ENCODE measurements at places on chromosomes 3 and 15.

- DNase-seq = no peak
Observed at GRCh38 chr3:45312836-45313493, 75.4 kb upstream of the LARS2 start.

DNA sequence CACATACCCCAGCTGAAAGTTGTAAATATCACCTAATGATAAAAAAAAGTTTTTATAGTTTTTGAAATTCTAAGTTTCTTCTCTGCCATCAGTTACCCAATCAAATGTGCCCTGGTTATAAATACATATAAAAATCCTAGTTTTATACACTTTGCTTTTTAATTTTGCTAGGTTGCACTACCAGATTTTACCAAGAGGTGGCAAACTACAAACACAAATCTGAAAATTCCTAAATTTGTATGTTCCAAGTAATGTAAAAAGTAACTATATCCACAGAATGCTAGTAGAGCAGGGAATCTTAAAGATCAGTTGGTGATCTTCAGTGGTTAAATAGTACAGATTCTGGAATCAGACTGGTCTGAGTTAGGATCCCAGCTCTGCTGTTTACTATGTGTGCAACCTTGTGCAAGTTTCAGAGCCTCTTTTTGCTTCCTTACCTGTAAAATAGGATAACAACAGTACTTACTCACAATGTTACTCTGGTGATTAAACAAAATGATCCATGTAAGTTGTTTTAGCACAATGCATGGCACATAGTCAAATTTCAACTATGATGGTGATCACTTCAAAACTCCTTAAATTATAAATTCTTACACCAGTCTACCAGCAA is 11.0 kb downstream of the TRPM7 start:
- no peak for DNase-seq

- DNase-seq = no peak
Observed at GRCh38 chr3:79497447-79498111, 270.2 kb downstream of the ROBO1 start.

- peak; percentile 40 for DNase-seq
Observed at GRCh38 chr3:152328841-152329240, 60.1 kb downstream of the MBNL1 start.

- DNase-seq = no peak
Observed at GRCh38 chr15:34889476-34889875, 80.1 kb downstream of the AQR start.

DNA sequence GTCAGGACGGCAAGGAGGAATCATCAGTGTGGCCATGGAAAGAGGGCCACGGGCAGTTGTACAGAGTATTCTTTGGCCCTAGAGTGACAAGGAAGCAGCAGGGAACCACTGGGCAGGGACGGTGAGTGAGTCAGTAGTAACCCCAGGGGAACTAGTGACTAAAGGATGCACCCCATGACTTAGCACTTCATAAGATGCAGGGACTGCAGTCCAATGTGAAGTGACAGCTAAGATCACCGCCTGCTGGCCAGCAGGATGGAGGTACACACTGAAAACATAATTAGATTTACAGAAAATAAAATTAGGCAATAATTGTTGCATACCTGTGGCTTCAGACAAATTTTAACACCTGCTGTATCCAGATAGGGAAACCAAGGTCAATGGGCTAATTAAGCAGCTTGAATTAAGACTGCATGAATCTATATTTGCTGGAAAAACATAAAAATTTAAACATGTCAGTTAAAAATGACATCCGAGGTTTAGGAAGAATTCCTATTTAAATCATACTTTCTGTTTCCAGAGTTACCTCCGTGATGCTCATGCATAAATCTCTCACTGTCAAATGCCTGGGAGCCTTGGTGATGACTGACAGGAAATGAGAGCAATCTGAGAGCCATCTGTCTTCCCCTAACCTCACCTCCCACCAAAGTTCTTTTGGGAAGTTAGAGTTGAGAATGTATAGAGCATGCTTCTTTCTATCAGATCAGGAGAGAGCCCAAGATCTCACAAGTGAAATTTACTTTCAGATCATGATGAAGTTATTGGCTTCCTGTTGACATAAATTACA is 56.5 kb downstream of the DCLK3 start:
- DNase-seq = no peak

DNA sequence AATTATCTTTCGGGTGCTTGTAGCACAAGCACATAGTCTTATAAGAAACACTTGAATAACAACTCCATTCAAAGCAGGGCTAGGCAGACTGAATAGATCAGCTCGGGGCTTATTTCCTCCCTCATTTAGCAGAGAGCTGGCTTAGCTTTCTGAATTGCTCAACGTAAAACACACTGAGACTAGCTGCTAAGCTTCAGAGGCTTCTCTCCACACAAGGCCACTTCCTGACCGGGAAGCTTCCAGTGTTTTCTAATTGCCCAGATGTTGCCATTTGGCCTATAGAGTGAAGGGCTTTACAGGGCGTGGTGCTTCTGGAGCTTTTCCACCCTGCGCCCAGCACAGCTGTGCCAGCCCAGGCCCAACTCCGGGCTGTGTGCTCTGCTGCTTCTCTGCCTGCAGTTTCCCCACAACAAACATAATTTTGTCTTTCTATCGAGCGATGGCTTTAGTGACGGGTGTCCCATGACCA is 16.6 kb downstream of the FAM240A start:
- no peak for DNase-seq

DNA sequence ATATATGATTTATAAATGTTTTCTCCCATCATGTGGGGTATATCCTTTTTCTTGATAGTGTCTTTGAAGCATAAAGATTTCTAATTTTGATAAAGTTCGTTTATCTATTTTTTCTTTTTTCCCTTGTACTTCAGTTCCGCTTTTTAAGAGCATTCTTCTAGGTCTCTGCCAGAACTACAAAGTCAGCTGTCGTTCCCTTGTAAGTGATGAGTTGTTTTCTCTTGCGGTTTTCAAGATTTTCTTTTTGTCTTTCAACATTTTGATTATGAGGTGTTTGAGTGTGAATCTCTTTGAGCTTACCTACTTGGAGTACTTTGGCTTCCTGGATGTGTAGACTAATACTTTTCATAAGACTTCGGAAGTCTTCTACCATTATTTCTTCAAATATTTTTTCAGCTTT is 9.3 kb upstream of the PRICKLE2 start:
- no peak for DNase-seq

- no peak for DNase-seq
Observed at GRCh38 chr3:182978387-182978786, 2.0 kb downstream of the DCUN1D1 start.

DNA sequence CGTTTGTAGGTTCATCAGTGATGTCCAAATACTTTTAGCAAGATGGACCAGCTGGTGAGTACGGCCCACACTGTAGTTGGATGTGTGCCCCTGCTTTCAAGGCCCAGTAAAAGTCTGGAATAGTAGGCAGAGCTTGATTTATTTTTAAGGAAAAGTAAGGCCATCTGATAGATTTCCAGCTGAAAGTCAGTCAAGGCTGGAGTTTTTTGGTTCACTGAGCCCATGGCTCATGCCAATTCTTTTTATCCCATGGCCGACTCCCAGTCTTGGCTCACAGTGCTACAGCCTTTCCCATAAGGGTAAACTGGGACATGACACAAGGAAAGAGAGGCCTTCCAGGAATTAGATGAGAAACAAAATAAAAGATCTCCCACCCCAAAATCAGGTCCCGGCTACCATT is 13.5 kb downstream of the CCDC80 start:
- no peak for DNase-seq

GRCh38 chr3:49805367-49805782 is 2.3 kb downstream of the INKA1 start:
- peak; percentile 37 for DNase-seq

- DNase-seq = no peak
Observed at GRCh38 chr3:57064001-57064400, 3.5 kb downstream of the SPATA12 start.

DNA sequence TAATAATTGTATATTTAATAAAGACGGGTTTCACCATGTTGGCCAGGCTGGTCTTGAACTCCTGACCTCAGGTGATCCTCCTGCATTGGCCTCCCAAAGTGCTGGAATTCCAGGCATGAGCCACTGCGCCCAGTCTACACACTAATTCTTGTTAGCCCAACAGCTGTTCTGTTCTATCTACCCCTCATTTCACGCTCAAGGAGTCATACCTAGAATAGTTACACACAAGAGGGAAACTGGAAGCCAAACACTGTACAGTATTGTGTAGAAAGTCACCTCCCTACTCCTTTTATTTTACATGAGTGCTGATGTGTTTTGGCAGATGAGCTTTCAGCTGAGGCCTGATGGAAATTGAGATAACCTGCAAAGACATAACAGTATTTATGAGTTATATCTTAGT is 13.4 kb upstream of the CTDSPL2 start:
- DNase-seq = no peak

DNA sequence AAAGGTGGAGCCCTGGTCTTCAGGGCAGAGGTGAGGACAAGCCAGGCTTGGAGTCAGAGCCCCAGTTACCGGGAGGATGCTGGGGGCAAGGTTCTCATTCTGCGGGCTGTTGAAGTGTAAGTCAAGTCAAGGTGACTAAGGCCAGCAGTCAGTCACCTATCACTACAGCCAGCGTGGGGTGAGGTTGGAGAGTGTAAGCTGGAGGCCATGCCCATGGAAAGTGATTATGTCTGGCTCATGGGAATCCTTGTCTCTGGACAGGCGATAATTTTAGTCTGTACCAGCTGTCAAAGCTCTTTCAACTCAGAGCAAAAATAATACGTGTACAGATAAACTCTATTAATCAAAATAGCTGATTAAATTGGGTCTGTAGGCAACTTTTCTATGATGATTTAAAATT is 143.1 kb downstream of the NR2F2 start:
- no peak for DNase-seq

GRCh38 chr15:66477011-66477410 is 20.6 kb downstream of the SNAPC5 start:
- DNase-seq = no peak
